AG20443 (cell line): ENCODE measurements at places on chromosomes 7 and 10.

GRCh38 chr7:91567081-91568012 is 303.1 kb downstream of the FZD1 start:
- DNase-seq: no peak

DNA sequence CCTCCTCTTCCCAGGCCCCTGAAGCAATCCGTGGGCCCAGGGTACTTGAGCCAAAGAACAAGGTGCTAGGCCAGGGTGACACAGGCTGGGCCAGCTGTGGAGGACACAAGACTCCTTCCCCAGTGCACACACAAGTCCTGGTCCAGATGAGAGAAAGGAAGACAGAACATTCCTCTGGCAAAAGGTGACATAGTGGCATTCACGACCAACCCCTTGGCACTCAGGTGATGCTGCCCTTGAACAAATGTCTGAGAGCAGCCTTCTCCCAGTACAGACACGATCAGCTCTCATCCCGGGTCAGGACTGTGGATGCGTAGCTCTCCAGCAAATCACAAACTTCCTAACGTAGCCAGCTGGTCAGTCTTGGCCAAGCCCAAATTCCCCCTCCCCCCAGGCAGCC is 118.5 kb downstream of the OAT start:
- no peak for DNase-seq

DNA sequence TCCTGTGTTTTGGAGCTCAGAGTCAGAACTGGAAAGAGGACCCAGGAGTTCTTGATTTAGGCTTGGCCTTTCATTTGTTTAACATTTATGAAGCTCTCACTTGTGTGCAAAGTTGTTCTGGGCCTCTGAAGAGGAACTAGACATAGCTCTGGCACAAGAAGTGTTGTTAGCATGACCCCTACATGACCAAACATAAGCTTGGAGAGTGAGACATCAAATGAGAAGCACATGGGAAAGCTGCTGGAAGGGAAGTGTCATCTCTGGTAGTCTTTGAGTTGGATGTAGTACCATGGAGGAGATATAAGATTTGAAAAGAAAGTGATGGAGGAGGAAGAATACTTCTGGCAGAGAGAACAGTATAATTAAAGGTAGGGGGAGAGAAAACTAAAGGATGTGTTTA is 370.1 kb downstream of the ADRA2A start:
- DNase-seq: peak; percentile 12

DNA sequence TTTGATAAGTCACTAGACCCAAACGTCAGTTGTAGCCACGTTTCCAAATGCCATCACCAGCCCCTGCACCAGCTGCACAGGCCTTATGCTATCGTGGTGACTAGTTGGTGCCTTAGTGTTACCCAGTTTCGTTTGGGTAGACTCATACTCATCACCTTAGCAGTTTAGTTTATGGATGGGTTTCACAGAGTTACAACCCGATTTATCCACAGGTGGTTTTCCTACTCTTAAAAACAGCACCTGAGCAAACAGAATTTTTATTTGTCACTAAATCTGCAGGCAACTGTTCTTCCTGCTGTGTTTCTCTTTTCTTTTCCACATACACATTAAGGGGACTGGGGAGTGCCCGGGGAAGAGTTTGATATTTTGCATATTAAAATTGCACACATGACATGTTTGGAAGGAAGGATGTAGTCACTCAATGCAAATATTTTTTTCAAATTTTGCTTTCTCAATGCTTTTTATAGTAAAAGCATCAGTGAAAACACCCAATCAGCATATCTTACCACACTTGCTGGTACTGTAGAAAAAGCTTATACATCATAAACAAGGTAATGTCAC is 41.6 kb downstream of the PDSS1 start:
- DNase-seq: no peak

- no peak for DNase-seq
Observed at GRCh38 chr7:47707583-47707982, 125.7 kb upstream of the TNS3 start.
